ENCODE measurements at places on chromosomes 16 and 17.

- DNase-seq: no peak
Measured at GRCh38 chr16:48157794-48158193, 2.0 kb upstream of the ABCC12 start.

GRCh38 chr17:64008346-64008745 is 10.2 kb downstream of the PRR29 start:
- no peak for DNase-seq

DNA sequence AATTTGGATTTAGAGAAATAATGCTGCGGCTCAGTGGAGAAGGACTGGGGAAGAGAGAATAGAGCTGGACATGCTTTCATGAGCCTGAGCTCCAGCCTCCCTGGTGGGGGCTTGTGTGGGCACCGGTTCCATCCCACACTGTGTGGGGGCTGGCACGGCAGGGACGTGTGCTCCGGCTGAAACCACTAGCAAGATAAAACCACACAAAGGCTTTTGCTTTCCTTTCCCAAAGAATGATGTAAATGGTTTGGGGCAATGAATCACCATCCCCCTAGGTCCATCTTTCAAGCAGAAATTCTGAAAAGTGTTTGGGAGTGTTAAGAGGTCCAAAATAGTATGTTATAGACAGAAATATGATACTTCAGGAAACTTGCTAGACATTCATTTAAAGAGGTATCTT is 77.0 kb downstream of the CDH11 start:
- no peak for DNase-seq

GRCh38 chr17:36756695-36757094 is 155.3 kb downstream of the MRM1 start:
- no peak for DNase-seq

DNA sequence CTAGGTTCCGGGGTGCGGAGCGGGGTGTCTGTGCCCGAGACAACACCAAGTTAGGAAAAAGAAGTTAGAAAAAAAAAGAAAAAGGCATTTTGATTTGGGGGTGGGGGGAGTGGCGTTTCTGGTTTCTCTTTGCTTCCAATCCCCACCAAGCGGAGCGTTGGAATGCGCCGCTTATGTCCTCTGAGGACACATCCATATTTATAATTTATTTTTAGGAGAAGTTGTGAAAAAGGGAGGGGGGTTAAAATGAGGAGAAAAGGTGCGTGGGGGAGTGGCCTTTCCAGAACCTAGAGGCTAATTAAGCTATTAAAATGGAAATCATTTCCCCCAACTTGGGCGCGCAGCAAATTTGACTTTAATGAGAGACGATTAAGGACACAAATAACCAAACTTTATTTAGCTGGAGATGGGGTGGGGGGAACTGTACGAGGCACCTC is 232.1 kb downstream of the MRTFB start:
- DNase-seq: no peak

GRCh38 chr16:3937066-3937875 is 56.8 kb upstream of the CREBBP start:
- no peak for DNase-seq

GRCh38 chr16:85395207-85395912 is 217.8 kb upstream of the GSE1 start:
- DNase-seq: no peak

- DNase-seq: no peak
Measured at GRCh38 chr17:21467196-21467595, 91.0 kb downstream of the KCNJ12 start.

DNA sequence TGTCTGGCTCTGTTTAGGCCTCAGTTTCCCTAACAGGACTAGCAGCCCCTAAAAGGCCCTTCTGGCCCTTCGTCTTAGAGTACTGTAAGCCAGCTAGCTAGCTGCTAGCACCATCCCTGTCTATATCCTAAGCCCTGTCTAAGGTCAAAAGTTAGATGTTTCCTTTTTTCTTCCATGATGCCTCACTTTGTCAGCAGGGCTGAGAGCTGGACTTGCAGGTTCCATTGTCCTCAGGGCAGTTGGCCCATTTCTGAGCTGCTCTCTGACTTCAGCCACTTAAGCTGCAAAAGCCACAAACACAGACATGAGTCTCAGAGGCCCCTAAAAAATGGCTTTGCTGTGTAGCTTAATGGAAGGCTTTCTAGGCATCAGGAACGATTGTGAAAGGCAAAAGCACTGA is 187.7 kb downstream of the CBLN1 start:
- no peak for DNase-seq

GRCh38 chr17:5181509-5182305 is 10.0 kb downstream of the ZNF594 start:
- DNase-seq: no peak

- DNase-seq: no peak
Measured at GRCh38 chr16:10362077-10362863, 23.6 kb upstream of the ATF7IP2 start.

DNA sequence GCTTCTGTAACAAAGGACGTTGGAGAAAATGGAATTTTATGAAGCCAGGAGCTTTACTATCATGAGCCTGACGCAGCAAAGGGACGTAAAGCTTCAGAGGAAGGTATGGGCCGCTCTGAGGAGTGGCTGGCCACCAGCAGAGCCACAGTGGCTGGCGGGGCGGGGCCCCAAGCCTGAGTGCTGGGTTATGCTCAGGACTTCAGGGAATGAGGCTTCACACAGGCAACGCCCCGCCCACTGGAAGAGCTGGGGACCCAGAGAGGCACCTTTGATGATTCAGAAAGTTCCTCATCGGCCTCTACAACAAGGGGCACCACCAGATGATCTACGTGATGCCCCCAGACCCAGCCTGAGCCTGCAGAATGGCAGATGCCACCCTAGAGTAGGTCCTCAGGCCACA is 8.8 kb downstream of the NOB1 start:
- no peak for DNase-seq

DNA sequence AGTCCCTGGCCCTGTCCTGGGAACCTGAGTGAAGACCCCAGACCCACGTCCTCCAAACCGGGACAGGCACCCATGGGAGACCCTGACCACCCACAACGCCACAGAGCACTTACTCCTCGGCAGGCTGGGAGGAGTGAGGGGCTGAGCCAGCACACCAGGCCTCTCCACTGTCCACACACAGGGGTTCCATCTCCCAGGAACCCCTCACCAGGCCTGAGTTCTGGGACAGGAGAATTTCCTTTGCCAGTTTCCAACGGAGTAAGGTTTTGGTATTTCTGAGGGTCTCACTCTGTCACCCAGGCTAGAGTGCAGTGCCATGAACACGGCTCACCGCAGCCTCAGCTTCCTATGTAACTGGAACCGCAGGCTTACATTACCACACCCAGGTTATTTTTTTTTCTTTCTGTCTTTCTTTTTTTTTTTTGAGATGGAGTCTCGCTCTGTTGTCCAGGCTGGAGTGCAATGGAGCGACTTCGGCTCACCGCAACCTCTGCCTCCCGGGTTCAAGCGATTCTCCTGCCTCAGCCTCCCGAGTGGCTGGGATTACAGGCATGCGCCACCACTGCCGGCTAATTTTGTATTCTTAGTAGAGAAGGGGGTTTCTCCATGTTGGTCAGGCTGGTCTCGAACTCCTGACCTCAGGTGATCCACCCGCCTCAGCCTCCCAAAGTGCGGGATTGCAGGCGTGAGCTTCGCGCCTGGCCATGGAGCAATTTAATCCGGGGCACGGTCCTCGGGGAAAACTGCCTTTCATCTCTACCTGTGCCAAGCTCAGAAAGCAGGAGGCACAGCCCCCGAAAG is 1.6 kb downstream of the PGAP6 start:
- peak; percentile 41 for DNase-seq

DNA sequence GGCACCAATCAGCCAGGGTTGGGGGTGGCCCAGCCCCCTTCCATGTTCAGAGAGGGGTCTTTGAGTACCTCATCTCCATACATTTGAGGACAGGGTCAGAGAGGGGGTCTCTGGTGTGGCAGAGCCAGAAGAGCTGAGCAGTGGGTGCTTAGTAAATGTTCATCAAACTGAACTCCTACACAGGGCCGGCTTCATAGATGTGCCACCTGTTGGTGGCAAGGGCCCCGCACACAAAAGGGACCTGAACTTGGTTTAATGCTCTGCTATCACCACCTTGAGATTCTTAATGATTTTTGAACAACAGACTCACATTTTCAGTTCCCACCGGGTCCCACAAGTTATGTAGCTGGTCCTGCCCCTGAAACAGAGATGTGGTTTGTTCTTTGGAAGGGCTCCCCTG is 9.0 kb upstream of the C1QL1 start:
- DNase-seq: no peak

DNA sequence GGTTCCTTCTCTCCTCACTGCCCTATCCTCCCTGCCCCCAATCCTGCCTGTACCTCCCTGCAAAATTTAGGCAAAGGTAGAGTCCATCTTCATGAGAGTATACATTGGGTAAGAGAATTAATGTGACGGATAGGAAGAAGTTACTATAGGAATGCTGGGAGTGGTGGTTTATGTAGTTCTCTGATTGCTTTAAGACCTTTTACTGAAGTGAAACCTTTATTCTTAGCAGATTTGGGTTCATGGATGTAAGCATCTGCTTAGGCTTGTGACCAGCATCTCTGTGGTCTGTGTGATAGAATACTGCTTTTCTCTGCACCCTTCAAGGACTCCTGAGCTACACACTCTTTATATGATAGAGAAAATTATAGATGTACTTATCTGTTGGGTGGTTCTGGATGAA is 127.3 kb downstream of the PRKCA start:
- no peak for DNase-seq

DNA sequence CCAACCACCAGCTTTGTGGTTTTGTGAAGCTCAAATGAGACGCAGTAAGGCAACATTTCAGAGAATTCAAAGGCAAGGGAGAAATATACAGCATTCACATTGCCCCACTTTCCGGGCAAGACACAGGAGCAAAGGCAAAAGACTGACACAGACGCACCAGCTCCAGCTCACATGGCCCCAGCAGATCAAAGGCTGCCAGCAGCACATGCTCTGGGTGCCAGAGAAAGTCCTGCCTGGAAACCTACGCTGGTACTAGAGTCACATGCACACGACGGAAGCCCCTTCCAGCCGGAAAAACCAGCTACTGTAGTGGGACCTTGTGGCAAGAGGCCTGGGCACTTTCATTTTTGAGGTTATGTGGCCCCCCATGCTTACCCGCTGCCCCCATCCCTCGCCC is 50.1 kb downstream of the GTF3C1 start:
- no peak for DNase-seq

GRCh38 chr17:66191593-66192377 is at the start of gene CEP112:
Gene CEP112 (minus strand): TSS chr17:66192133.
- DNase-seq: peak; percentile 95

- no peak for DNase-seq
Measured at GRCh38 chr17:10120109-10120485, 78.3 kb downstream of the GAS7 start.

DNA sequence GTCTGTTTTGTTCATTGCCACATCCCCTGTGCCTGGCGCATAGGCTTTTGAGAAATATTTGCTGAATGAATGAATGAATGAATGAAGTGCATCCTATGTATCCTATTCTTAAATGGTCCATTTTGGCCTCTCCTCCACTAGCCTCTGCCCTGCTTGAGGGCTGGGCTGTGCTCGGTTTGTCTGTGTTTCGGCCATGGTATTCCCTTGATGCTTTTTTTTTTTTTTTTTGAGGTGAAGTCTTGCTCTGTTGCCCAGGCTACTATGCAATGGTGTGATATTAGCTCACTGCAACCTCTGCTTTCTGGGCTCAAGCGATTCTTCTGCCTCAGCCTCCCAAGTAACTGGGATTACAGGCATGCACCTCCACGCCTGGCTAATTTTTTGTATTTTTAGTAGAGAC is 110.1 kb downstream of the NTN1 start:
- no peak for DNase-seq

DNA sequence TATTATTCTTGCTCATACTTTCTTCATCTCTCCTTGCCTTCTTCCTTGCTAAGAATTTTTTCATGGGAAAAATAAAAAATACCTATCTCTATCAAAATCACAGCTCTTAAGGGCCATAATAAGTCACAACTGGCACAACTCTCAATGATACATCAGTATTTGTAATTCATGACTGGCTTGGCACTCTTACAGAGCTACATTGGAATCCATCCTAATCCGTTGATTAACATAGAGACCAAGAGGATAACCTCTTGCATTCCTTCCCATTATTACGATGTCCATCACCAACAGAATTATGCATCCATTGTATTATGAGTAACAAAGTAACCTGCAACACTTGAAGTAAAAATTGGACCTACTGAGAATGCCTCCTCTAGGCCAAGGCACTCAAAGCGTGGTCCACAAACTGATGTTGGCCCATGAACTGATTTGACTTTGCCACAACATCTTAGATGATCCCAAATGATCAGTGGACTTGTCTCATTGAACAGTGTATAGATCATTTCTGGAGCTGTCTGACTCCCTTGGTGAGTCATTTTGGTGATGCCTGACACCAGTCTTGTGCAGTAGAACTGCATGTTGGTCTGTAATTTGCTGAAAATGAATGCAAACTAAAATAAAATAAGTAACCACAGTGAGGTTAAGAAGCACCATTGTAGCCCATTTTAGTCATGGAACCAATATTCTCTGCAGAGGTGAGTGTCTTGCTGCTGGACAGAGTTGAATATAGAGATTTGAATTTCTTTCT is 163.2 kb downstream of the AXIN2 start:
- DNase-seq: no peak

- no peak for DNase-seq
Measured at GRCh38 chr16:85698935-85699558, 10.3 kb upstream of the GINS2 start.

DNA sequence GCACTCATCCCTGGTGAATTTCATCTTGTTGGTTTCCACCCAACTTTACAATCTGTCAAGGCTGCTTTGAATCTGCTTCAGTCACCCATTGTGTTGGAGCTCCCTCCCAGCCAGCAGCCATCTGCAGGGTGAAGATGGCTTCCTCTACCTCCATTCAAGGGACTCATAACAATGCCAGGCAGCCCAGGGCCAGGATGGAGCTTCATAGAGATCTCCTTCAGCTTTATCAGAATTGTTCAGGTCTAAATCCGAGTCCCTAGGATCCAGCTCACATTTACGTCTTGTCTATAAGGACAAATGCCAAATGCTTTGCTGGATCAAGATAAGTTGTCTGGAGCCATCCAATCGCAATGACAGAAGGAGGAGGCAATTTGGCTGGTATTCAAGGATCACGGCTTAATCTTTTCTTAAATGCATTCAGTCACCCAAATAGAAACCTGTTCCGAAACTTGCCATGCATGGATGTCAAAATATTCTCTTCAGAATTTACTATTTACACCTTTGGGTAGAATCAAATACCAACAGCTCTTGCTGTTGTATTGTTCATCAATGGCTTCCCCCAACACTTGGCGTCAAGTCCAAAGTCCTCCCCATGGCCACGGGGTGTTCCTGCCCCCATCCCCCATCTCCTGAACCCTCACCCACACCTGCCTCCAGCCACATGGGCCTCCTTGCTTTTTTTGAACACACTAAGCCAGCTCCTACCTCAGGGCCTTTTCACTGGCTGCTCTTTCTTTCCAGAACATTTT is 3.8 kb upstream of the FAM171A2 start:
- DNase-seq: no peak
